ENCODE measurements at places on chromosomes 13 and 19. TPM values are rescaled to one million over a fixed set of nuclear protein-coding genes. Genes with fewer than 3 reads are reported as not detected.

GRCh38 chr13:49533011-49533410 is 37.3 kb downstream of the PHF11 start:
- no peak for DNase-seq

DNA sequence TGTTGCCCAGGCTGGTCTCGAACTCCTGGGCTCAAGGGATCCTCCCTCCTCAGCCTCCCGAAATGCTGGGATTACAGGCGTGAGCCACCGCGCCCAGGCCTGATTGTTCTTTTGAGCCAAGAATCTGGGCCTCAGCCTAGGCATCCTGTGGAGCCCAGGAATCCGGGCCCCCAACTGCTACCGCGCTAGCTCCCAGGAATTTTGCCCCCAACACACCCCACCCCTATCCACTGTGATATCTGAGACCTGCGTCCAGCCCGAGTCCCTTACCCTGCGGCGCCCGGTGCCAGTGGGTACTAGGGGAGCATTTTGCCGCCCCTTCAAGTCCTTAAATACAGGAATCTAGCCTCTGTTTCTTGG is 838 bp upstream of the MYADM start:
- peak; percentile 75 for DNase-seq

GRCh38 chr19:3808420-3809143 is 22.4 kb upstream of the MATK start:
- DNase-seq: no peak

DNA sequence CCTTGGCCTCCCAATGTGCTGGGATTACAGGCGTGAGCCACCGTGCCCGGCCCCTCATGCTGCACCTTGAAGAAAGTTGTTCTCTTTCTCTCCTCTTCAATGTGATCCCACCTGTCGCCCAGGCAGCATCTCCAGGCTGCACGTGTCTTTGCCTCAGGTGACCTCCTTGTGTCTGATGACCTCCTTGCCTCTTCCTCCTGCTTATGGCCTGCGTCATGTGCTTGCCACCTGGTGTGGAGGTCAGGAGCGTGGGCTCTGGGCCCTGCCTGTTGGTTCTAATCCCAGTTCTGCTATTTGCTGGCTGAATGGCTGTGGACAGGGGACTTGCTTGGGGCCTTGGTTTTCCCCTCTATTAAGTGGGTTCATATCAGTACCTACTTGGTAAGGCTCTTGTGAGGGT is 6.3 kb downstream of the BICRA start:
- DNase-seq: no peak

DNA sequence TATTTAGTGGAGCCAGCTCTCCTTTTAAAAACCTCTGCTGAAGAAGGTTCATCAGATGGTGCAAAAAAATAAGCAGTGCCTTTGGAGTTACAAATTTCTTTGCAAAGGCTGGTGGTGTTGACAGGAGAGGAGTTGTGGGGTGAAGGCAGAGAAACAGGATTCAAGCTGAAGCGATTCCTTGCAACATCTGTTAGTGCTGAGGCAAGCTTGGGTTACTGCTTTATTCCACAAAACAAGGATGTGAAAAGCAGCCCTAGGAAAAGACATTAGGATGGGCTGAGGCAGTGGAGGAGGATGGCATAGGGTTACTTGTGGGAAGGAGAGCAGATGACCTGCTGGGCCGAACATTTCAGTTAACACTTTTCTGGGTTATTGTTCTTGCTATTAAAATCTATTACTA is 390.7 kb downstream of the DLEU7 start:
- DNase-seq: no peak

The ATP1A3 gene
- 342 TPM for total RNA-seq

The PDX1 gene
- not detected for total RNA-seq

The SIGLEC5 gene
- total RNA-seq: not detected

The MUC16 gene
- 0.05 TPM for total RNA-seq

The MEGF8 gene
- total RNA-seq: 32.6 TPM

The NMRK2 gene
- total RNA-seq: 627 TPM

Data from Right ventricle myocardium inferior (tissue), 1 donor.